T-helper 22 cell (primary cell): ENCODE measurements at places on chromosomes 6 and 20.

GRCh38 chr6:7467007-7467897 lies 74.2 kb upstream of the DSP start:
- DNase-seq: no peak

DNA sequence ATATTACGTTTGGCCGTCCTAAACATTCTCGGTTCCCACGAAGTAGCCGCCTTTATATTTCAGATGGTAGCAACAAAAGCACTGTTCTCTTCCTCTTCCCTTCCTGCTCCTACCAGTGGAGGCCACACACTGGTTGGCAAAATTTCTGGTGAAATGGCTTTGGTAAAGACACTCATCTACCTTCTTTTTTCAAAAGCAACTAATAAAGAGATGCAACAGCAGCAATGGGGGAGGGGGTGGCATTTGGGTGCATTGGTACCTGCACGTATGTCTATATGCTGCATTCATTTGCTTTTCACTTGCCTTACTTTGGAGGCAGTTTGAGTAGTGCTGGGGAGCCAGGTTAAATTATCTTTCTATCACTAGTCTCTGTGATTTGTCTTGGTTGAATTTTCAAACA lies 6.0 kb downstream of the POU3F2 start:
- DNase-seq: no peak

GRCh38 chr6:111114087-111114443 lies 26.8 kb downstream of the SLC16A10 start:
- DNase-seq: no peak

DNA sequence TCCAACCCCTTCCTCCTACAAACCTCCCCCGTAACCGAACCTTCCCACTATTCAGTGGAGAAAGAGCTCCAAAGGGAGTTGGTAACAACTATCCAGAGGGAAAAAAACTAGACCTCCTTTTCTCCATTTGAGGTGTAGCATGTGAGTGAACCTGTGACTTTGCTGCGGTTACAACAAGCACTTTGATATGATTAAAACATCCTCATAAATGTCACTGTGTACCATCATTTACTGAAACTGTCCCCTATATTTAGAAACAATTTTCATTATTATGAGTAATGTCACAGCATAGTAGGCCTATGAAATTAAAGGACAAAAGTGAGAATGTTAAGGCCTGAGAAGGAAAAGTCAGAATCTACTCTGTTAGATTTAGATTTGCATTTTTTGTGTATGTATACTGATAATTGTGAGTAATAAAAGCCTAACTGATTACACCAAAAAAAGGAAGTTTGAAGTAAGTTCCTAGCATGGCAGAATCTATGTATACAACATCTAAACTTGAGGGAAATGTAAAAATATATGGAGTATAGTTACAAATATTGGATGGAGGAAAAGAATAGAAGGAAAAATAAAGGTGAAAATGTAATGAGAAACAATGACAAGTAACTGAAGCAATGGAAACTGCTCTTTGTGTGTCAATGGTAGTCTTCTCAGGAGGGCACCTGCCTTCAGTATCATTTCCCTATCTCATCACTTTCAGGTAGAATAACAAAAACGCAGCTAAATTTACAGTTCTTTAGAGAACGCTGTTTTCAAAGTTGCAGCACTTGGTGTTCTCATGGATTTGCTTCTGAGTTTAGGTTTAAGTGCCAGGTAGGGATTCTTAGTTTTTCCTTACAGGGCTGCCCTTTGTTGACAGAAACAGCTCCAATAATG lies 145.9 kb downstream of the IMPG1 start:
- no peak for DNase-seq

GRCh38 chr20:53903652-53903987 lies 166.8 kb downstream of the BCAS1 start:
- no peak for DNase-seq

DNA sequence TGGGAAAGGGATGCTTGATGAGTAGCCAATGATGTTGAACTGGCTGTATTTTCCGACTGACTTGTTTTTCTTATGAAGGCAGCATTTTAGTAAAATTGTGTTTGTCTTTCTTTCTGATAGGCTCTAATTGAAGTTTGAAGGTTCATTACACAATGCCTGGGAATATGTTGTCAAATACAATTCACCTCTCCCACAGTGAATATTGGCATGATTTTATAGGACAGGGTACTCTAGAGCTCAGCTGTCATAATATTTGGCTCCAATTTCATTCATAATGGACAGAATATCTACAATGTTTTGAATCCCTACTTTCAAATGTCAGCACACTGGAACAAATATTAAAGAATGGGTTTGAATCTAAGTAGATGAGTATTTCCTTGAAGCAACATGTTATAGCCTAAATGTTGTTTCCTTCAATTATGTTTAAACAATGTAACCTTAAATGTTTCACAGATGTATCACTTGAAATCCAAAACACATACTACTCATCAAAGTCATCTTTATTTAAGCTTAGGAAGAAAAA lies 81.4 kb downstream of the LAMA2 start:
- DNase-seq: no peak
